Hindlimb muscle (tissue), 1 donor: ENCODE measurements at places on chromosomes 5 and 9.

DNA sequence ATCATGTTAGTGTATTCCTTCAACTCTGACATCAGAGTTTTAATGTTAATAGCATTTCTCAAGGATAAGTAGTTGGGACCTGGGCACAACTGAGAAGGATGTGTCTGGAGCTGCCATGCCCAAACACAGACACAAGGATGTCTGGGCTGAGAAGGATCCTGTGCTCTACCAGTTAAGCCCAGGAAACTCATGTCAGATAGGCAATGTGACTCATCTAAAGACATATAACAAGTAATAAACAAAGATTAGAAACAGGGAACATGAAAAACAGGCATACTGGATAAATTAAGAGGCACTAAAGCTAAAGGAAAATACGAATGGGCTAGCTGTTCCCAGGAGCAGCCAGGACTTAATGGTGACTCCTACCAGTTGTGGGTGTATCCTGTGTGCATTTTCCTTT is 9.1 kb upstream of the EGFLAM start:
- no peak for DNase-seq

DNA sequence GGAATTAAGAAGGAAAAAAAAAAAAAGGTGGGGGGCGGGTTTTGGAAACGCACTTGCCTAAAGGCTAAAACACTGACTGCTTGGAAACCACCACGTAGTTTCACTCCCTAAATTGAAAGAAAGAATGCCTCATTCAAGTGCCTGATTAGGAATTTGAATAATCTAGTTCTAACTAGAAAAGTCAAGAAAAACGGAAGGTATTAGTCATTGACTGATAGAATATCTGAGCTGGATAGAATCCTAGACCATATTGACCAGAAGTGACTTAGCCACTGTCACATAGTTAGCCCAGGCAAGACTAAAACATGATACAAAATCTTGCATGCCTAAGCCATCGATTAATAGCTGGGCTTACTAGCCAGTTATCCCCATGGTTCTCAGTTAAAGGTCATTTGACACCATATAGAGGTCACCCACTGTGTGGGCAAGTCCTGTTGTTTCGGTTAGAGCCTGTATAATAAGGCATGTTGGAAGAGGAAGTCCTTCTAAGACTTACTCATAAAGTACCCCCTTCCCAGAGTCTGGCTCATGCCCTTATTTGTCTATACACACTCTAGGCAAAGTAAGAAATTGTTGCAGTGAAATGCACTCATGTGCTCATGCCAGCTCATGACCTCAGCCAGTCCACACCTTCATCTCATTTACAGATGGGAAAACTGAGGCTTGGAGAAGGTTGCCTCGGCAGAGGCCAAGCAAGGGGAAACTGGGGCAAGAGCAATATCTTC is 40.2 kb downstream of the SH3RF2 start:
- DNase-seq = no peak

- no peak for DNase-seq
These were observed 7.6 kb downstream of the FOXE1 start for GRCh38 chr9:97860451-97861147.

DNA sequence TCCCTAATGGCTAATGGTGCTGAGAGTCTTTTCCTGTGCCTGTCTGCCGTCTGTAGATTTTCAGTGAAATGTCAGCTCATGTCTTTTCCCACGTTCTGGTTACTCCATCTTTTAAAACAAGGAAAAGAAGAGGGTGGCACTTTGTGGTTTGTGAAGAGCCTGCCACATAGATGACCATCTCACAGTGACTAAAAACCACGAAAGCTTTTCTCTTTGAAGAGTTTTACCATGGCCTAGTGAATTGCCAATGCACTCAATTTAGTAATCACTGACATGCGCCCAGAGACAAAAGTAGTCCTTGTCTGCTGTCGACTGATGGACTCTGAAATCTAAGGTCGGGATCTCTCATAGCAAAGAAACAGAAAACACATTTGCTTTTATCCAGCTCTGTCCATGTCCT is 50.4 kb downstream of the SPATA31C2 start:
- DNase-seq = no peak

- no peak for DNase-seq
These were observed 77.2 kb downstream of the COL15A1 start for GRCh38 chr9:99020786-99021436.
